WTC11 (cell line): ENCODE measurements at places on chromosomes 3 and 15. TPM values are rescaled to one million over a fixed set of nuclear protein-coding genes. Genes with fewer than 3 reads are reported as not detected.

DNA sequence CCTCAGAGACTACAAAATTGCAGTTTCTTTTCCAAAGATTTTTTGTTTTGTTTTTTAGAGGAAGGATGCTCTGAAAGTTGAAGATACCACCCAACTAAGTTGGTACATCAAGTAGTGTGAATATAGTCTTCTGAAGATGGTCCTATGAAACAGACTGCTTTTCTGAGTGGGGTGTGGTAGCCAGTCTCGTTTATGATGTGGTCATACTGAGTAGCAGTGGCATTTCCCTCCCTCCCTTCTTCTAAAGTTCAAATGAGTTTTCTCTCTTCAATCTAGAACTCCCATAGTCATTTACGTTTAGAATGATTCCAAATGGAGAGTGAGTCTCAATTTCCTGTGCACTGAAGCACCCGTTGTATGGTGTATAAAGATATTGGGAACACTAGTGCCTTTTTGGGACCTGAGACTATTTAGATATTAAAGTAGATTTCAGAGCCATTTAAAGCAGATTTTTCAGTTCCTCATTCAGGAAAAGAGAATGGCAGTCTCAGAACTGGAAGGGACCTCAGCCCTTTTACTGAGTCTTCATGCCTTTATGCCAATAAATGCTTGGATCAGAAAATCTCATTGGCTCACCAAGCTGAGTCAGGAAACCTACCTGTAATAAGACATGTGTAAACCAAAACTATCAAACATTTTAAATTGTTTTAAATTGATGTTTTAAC lies 200.4 kb downstream of the CDIN1 start:
- no peaks in the 10 kb centered on the region for H3K36me3 ChIP-seq
- no peaks in the 10 kb centered on the region for H3K4me1 ChIP-seq
- no peaks in the 10 kb centered on the region; the same call in 1 of the 2 replicates for H3K27me3 ChIP-seq
- H3K27ac ChIP-seq: no peak overlapping the region

DNA sequence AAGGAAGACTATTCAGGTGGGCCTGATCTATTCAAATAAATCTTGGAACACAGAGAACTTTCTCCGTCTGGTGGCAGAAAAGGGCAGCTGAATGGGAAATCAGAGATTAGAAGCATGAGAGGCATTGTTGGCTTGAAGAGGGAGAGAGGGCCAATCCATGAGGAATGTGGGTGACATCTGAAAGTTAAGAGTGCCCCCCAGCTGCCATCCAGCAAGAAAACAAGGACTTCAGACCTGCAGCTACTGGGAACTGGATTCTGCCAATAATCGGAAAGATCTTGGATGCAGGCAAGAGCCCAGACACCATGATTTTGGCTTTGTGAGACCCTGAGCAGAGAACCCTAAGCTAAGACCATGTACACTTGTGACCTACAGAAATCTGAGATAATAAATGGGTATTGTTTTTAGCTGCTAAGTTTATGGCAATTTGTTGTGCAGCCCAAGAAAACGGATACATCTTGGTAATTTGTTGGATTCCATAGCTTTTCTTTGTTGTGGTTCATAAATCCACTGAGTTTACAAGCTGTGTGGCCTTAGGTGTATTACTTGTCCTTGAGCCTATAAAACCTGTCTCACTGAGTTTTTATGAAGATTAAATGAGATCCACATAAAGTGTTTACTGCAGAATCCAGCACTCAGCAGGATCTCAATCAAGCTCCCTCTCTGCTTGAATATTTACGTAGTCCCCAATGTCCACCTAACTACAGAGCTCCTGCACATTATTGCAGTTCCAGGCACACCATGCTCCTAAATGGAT lies 82.1 kb upstream of the PRTG start:
- no peaks in the 10 kb centered on the region for H3K36me3 ChIP-seq
- peak; percentile 17 for DNase-seq
- no peak overlapping the region for H3K27ac ChIP-seq
- H3K27me3 ChIP-seq: no peaks in the 10 kb centered on the region; the same call in 1 of the 2 replicates
- no peak overlapping the region for H3K4me3 ChIP-seq

- no peaks in the 10 kb centered on the region for H3K36me3 ChIP-seq
- no peak within 1 kb of the TSS for H3K27ac ChIP-seq
- peak; percentile 80 for DNase-seq
- H3K4me3 ChIP-seq: peak within 1 kb of the TSS; percentile 90
Measured at GRCh38 chr15:92393071-92393979, at the start of gene ST8SIA2. Gene ST8SIA2 (plus strand): TSS chr15:92393881. CDS start chr15:92394065, 184 bp downstream.

GRCh38 chr15:40091861-40092255 lies 16.8 kb downstream of the BMF start:
- peak overlapping the region; percentile 16 for H3K4me3 ChIP-seq
- DNase-seq: no peak
- H3K27ac ChIP-seq: peak overlapping the region; percentile 62
- peaks cover 22% of the 10 kb centered on the region for H3K36me3 ChIP-seq

GRCh38 chr15:100781961-100782530 lies 97.6 kb upstream of the ALDH1A3 start:
- H3K4me1 ChIP-seq: peaks cover 9% of the 10 kb centered on the region
- no peaks in the 10 kb centered on the region; the same call in none of the 2 replicates for H3K36me3 ChIP-seq
- peak; percentile 7 for DNase-seq
- no peak overlapping the region for H3K4me3 ChIP-seq

RETNLB gene
- total RNA-seq: not detected in 3 replicates

ALDH1A2 gene
- 1.1 to 1.3 TPM (median 1.2 TPM) in 3 replicates for total RNA-seq
